ENCODE measurements at places on chromosomes 11 and 22.

- DNase-seq = no peak
These were observed 12.1 kb upstream of the EHD1 start for GRCh38 chr11:64890522-64890939.

DNA sequence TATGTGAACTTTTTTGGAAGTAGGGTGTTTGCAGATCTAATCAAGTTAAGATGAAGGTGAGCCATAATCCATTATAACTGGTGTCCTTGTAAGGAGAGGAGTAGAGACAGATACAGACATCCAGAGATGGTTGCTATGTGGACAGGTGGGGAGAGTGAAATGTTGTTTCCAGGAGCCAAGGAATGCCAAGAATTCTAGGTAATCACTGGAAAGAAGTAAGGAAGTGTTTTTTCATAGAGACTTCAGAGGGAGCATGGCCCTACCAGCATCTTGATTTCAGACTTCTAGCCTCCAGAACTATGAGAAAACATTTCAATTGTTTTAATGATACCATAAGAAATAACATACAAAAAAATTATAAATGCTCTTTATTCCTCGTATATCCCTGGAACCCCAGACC, 320.5 kb upstream of the ANO3 start:
- DNase-seq = no peak

DNA sequence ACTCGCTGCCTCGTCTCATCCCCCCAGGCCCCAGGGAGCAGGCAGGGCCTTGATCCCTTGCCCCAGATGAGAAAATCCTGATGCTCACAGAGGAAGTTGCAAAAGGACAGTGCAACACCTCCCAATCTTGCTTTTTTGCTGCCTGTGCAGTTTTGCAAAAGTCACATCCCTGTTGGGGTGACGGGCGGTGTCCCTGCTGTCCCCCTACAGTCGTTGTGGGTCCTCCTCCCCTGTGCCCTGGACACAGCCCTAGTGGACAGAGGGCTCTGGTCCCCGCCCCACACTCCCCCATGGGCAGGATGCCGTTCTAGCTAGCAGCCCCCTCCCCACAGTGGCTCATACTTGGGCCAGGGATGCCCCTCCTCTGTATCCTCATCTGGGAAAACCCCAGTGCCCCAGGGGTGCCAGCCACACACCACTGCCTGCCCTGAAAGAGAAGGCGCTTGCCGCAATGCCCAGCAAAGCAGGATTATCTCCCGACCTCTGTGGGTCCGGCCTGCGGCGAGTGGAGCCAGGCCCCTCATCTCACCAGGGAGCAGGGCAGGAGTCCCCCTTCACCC, 18.4 kb upstream of the CTSD start:
- DNase-seq = no peak

DNA sequence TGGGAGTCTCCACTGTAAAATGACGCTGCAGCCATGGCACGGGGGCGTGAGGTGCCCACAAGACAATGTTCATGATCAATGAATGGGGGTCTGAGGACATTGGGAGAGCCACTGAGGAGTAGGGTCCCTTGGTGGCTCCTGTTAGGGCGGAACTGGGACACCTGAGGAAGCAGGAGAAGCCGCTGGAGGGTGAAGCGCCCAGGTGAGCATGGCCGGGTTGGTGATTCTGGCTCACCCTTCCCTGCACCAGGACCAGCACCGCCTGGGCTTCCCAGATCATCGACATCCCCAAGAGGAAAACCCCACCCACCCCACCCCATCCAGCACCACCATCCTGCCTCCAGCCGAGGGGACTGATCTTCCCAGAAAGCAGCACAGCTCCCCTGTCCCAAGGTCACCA, 30.6 kb downstream of the SHANK2 start:
- DNase-seq = no peak

- no peak for DNase-seq
These were observed 33.2 kb downstream of the RTN4R start for GRCh38 chr22:20234760-20235388.

GRCh38 chr22:12601870-12602779, 2925.9 kb upstream of the OR11H1 start:
- DNase-seq = no peak

DNA sequence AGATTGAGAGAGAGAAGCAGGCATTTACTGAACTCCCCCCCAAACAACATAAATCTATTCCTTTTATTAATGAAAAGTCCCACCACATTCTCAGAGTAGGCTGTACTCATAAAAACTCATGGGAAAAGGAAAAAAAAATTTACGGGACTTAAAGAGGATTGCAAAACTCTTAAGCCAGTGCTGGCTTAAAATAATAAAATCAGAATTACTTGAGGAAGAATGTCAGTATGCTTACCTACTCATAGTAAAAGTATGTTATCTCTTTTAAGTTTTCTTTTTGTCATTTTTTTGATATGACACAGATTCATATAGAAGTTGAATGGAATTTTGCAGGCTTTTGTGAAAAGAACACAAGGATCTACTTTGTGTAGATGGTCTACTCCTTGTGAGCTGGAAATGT, 126.3 kb downstream of the LUZP2 start:
- DNase-seq = no peak

DNA sequence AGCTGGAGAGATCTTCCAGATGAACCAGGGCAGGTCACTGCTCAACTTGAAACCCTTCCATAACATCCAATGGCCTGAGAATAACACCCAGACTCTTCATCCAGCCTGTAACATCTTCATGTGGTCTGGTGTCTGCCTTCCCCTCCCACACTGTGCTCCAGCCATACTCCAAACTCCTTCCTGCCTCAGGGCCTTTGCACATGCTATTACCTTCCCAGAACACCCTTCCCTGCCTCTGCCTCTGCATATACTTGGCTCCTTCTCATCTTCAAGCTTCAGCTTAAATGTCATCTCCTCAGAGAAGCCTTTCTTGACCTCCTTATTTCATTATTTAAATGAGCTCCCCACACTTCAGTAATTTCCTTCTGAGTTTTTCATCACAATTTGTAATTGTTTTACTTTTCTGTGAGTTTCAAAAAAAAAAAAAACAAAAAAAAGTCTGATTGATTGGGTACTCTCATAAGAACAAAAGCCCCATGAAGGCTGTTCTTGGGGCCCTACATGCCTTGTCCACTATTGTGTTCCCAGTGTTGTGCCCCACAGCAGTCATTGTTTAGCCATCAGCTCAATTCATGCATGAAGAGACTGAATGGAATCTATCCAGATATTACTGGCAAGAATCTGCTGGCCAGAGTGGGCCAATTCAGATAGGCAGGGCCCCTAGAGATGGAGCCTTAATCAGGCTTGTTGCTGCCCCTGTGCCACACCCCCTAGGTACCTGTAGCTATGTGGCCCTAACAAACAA, 22.1 kb downstream of the LMO1 start:
- no peak for DNase-seq

DNA sequence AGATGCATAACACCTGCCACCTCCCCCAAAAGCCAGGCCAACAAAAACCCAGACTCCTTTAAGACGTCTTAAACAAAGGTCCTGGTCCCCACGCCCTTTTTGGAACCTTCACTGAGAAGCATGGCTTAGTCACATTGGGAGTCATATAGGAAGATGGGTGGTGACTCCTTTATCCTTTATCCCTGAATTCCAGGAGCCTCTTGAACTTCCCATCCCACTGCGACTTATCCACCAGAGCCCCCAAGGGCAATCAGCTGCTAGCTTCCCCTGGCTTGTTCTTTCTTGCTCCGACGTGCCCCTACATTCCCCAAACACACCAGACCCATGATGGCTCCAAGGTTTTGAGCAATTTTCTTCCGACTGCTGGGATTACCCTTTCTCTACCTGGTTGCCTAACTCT, 567.0 kb upstream of the CADM1 start:
- DNase-seq = no peak

- DNase-seq = no peak
These were observed 13.5 kb downstream of the MS4A6A start for GRCh38 chr11:60169264-60169915.

GRCh38 chr11:3217818-3218482, 663 bp downstream of the MRGPRG start:
- DNase-seq = no peak

DNA sequence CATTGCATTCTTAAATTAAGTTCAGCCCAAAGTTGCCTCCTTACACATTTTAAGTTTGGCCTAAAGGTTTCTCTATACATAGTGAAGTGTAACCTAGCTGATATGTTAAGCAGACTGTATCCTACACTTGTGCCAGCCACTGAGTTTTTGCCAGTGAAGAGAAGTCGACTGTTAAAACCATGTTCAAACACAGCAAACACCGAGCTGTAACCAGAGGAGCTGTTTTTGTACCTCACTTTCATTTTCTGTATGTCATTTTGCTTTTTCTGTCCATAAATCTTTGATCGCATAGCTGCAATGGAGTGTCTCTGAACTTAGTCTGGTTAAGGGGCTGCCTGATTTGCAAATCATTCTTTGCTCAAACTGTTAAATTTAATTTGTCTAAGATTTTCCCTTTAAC, 403.7 kb downstream of the LUZP2 start:
- DNase-seq = no peak

GRCh38 chr22:38072322-38073149, 11.4 kb downstream of the SLC16A8 start:
- DNase-seq = no peak

GRCh38 chr11:1728931-1729691, 21.3 kb downstream of the IFITM10 start:
- no peak for DNase-seq

DNA sequence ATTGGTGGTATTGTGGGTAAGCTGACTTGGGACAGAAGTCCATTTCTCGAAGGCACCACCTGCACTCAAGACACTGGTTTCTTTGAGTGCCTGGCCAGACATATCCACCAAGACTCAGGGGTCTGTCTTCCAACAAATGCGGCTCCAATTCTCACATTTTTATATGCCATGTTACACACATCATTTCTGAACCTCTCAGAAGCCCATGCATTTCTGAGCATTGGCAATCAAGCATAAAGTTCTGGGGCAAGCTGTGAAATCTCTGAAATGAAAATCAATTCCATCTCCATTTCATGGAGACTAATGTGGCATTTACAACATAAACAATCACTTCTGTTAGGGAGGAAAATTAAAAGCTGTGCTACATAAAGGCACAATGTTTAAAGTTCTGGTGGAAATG, 243.7 kb downstream of the KIRREL3 start:
- DNase-seq = no peak

- no peak for DNase-seq
These were observed 59.7 kb upstream of the BARX2 start for GRCh38 chr11:129315781-129316579.

GRCh38 chr11:33952805-33953204, 60.9 kb upstream of the LMO2 start:
- DNase-seq = no peak

- DNase-seq = no peak
These were observed 2.0 kb upstream of the NARS2 start for GRCh38 chr11:78576549-78577097.
